Activated naive CD8-positive, alpha-beta T cell treated with anti-CD3 and anti-CD28 coated beads, Interleukin-2, amount 50 U/mL, for 24 hours (primary cell): ENCODE measurements at places on chromosomes 6 and 20.

GRCh38 chr6:5499644-5500306 is 238.5 kb downstream of the FARS2 start:
- DNase-seq = no peak
- H3K27ac ChIP-seq = no peak overlapping the region
- H3K27me3 ChIP-seq = no peaks in the 10 kb centered on the region
- no peak overlapping the region for H3K4me3 ChIP-seq
- peaks cover 18% of the 10 kb centered on the region for H3K36me3 ChIP-seq

- DNase-seq = no peak
- no peaks in the 10 kb centered on the region for H3K27me3 ChIP-seq
- peaks cover 12% of the 10 kb centered on the region for H3K4me1 ChIP-seq
- peak overlapping the region; percentile 24 for H3K27ac ChIP-seq
- H3K4me3 ChIP-seq = no peak overlapping the region
These were observed 58.4 kb downstream of the TRAM2 start for GRCh38 chr6:52518279-52518945.

- no peaks in the 10 kb centered on the region for H3K27me3 ChIP-seq
- DNase-seq = no peak
- H3K36me3 ChIP-seq = no peaks in the 10 kb centered on the region
- no peak overlapping the region for H3K4me3 ChIP-seq
These were observed 1127.5 kb downstream of the GRIK2 start for GRCh38 chr6:102520966-102521365.

DNA sequence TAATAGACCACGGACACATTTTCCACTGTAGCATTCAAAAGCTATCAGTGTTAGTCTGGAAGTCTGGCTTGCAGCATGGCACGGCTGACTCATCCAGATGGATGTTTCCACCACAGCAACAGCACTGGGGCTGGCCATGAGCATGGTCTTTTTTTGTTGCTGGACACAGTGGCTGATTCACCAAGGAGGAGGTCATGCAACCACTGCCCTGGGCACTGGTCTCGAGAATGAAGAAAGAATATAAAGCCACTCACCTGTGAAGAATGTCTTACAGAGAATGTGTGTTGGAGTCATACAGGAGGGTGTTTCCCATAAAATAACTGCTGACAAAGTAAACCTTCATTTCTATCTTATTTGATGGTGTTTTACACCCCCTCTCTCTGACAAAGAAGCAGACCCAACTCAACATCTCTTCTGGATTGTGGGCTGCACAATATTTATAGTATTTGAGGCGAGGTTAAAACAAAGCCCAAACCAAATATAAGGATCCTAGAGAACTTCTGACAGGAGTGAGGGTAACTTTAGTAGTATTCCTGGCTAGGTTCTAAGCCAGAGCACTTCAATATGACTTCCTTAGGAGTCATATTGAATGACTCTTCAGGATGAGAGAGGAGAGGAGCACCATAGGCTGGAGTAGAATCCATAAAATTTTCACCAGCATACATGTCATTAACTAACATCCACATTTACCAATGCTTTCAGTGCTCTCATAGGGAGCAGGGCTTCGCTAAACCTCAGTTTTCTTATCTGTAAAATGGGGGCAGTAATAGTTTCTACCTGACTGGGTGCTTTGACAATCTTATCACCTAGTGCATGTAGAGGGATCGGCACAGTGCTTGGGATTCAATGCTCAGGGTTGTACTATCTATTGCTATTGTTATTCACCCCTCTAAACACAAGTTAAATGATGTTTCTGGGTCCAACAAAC is 121.4 kb downstream of the KIF13A start:
- no peaks in the 10 kb centered on the region for H3K4me1 ChIP-seq
- DNase-seq = no peak
- no peak overlapping the region for H3K4me3 ChIP-seq
- no peaks in the 10 kb centered on the region for H3K36me3 ChIP-seq
- H3K27ac ChIP-seq = no peak overlapping the region
- H3K27me3 ChIP-seq = peaks cover 7% of the 10 kb centered on the region

DNA sequence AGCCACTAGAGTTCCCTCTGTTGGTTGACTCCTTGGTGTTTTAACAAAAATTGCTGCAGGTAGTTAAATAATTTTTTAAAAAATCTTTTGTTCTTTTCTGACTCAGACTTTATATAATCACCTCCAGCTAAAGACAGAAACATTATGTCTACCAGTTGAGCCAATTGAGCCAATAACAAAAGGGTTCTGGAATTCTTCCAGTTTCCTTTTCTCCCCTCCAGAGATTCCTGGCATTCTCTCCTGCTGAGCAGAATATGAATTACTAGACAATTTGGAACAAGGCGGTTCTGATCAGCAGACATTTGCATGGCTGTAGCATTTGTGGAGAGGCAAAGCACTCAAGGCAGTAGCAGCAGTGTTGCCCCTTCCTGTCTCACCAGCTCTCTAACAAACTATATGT is 144.0 kb upstream of the SLC35B3 start:
- DNase-seq = no peak
- H3K27ac ChIP-seq = no peak overlapping the region
- H3K4me1 ChIP-seq = no peaks in the 10 kb centered on the region
- no peak overlapping the region for H3K4me3 ChIP-seq

DNA sequence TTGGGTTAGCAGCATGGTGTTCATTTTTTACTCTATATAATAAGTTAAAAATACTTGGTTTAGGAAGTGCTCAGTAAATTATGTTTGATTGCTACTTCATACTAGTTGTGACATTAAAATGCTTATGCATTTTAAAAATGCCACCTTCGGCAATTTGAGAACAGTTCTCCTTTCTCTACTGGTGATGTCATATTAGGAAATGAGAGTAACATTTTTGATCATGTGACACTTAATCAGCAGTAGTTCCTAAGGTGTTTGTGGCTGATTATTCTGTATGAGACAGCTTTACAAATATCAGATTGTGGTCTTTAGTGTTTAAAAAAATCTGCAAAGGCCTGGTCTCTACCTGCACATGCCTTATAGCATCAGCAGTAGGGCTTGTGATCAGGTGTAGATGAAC is 4.4 kb downstream of the GZF1 start:
- peaks cover 1% of the 10 kb centered on the region for H3K27me3 ChIP-seq
- H3K36me3 ChIP-seq = peaks cover 59% of the 10 kb centered on the region
- peak overlapping the region; percentile 75 for H3K27ac ChIP-seq
- H3K4me3 ChIP-seq = peak overlapping the region; percentile 16
- no peak for DNase-seq
- H3K4me1 ChIP-seq = peaks cover 55% of the 10 kb centered on the region

- no peak overlapping the region for H3K4me3 ChIP-seq
- no peaks in the 10 kb centered on the region for H3K4me1 ChIP-seq
- H3K36me3 ChIP-seq = no peaks in the 10 kb centered on the region
- H3K27ac ChIP-seq = no peak overlapping the region
- H3K27me3 ChIP-seq = peaks cover 5% of the 10 kb centered on the region
These were observed 133.3 kb downstream of the ELOVL4 start for GRCh38 chr6:79813854-79814709.
